Transverse colon (tissue), 4 donors: ENCODE measurements at places on chromosomes 12 and 14. TPM values are rescaled to one million over a fixed set of nuclear protein-coding genes. Genes with fewer than 3 reads are reported as not detected.

The PLD4 gene
- total RNA-seq, result not detected

GRCh38 chr12:5588591-5588990 is 156.7 kb downstream of the NTF3 start:
- H3K4me1 ChIP-seq, result no peaks in the 10 kb centered on the region
- DNase-seq, result no peak
- no peak overlapping the region for H3K27ac ChIP-seq
- H3K36me3 ChIP-seq, result no peaks in the 10 kb centered on the region

DNA sequence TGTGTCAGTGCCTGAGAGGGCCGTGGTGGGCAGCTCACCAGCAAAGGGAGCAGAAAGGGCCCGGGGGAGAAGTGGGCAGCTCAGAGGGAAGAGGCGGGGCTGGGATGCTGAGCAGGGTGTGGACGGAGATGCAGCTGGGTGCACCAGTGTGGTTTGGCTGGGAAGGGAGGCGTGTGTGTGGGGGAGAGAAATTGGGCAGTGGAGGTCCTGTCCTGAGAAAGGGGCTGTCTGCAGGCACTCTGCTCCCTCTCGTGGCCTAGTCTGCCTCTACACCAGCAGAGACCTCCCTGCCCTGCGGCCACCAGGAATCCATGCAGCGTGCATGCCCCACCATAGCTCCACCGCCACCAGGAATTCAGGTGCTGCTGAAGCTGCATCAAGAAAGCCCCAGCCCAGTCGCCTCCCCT is 6.4 kb downstream of the TMEM121 start:
- H3K4me3 ChIP-seq, result no peak overlapping the region
- H3K27me3 ChIP-seq, result peaks cover 54% of the 10 kb centered on the region
- DNase-seq, result no peak
- no peak overlapping the region for H3K27ac ChIP-seq

The PIANP gene
- total RNA-seq, result 0.64 TPM

The RPGRIP1 gene
- total RNA-seq, result 0.27 TPM

The C1QL4 gene
- total RNA-seq, result not detected

- H3K27ac ChIP-seq, result no peak overlapping the region
- no peak overlapping the region for H3K4me3 ChIP-seq
- DNase-seq, result no peak
Measured at GRCh38 chr12:3797531-3798048, 44.7 kb upstream of the CRACR2A start.

- H3K36me3 ChIP-seq, result no peaks in the 10 kb centered on the region
- no peak for DNase-seq
- no peak overlapping the region for H3K27ac ChIP-seq
- H3K4me1 ChIP-seq, result no peaks in the 10 kb centered on the region
Measured at GRCh38 chr12:54486173-54486867, 11.2 kb upstream of the NCKAP1L start.

The SCNN1A gene
- 565 TPM for total RNA-seq

The ITGB7 gene
- total RNA-seq, result 4.0 TPM

GRCh38 chr14:85824526-85824925 is 294.6 kb downstream of the FLRT2 start:
- no peaks in the 10 kb centered on the region for H3K4me1 ChIP-seq
- no peak overlapping the region for H3K4me3 ChIP-seq
- DNase-seq, result no peak
- no peaks in the 10 kb centered on the region for H3K27me3 ChIP-seq

DNA sequence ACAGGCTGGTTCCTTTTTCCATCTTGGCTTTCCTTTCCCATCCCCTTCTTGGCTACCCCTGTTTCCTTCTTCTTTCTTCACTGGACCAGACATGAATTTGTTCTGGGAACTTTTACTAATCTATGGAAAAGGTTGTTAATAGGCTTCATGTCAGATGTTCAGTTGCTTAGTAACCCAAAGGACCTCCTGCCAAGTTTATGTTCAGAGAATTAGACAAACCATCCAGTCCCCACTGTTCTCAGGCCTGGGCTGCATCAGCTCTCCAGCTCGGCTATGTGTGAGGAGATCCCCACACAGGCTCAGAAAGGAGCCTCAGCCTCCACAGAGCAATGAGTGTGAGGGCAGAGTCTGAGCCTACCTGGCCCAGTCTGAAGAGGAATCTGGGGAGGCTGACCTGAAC is 78.0 kb downstream of the AKAP6 start:
- DNase-seq, result no peak
- peak overlapping the region; percentile 45 for H3K27ac ChIP-seq
- no peaks in the 10 kb centered on the region for H3K4me1 ChIP-seq
- no peaks in the 10 kb centered on the region for H3K27me3 ChIP-seq

DNA sequence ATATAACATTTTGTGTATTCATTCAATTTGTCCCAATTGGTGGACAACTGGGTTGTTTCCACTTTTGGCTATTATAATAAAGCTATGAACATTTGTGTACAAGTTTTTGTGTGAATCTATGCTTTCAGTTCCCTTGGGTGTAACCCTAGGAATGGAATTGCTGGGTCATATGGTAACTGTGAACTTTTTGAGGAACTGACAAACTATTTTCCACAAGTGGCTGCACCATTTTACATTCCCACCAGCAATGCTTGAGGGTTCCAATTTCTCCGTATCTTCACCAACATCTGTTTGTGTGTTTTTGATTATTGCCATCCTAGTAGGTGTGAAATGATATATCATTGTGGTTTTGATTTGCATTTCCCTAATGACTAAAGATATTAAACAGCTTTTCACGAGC is 13.0 kb downstream of the LPCAT3 start:
- no peak for DNase-seq
- no peaks in the 10 kb centered on the region for H3K27me3 ChIP-seq
- H3K4me3 ChIP-seq, result no peak overlapping the region
- no peaks in the 10 kb centered on the region for H3K36me3 ChIP-seq
- no peak overlapping the region for H3K27ac ChIP-seq

GRCh38 chr14:96626121-96626768 is 124.1 kb downstream of the PAPOLA start:
- H3K27ac ChIP-seq, result no peak overlapping the region
- H3K4me3 ChIP-seq, result no peak overlapping the region
- no peaks in the 10 kb centered on the region for H3K4me1 ChIP-seq
- peak; percentile 1 for DNase-seq
- no peaks in the 10 kb centered on the region for H3K36me3 ChIP-seq

- no peaks in the 10 kb centered on the region for H3K36me3 ChIP-seq
- H3K27me3 ChIP-seq, result no peaks in the 10 kb centered on the region
- peaks cover 10% of the 10 kb centered on the region for H3K4me1 ChIP-seq
- H3K27ac ChIP-seq, result no peak overlapping the region
Measured at GRCh38 chr12:75750716-75751306, 239.4 kb upstream of the KRR1 start.

The CDCA4 gene
- total RNA-seq, result 6.8 TPM

DNA sequence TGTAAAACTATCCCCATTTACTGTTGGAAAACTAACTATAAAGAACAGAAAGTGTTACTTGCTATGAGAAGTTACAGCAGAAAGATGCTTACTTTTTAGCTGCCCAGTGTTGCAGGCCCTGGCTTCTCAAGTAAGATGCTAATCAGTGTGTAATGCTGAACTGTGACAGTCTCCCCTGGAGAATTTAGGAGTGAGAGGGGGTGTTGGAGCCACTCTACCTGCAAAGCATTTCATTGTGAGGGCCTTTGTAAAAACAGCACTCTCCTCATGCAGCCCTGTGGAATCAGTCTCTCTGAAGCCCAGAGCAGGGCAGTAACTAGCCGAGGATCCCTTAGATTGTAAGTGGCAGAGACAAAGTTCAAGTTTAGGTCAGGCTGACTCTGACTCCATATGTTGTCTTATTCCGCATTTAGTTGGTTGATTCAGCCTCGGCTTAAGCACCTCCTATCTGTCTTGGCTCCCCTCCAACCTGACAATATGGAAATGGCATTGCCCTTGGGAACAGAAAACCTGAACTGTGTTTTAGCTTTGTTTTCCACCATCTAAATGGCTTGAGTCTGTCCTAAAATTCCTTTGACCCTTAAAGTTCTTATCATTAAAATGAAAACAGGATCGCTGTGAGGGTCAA is 141.3 kb downstream of the PRKCH start:
- no peaks in the 10 kb centered on the region for H3K36me3 ChIP-seq
- H3K4me3 ChIP-seq, result no peak overlapping the region
- H3K27me3 ChIP-seq, result no peaks in the 10 kb centered on the region
- H3K4me1 ChIP-seq, result peaks cover 8% of the 10 kb centered on the region
- no peak overlapping the region for H3K27ac ChIP-seq
- no peak for DNase-seq

GRCh38 chr14:64459405-64460136 is 5.7 kb upstream of the AKAP5 start:
- H3K27ac ChIP-seq, result no peak overlapping the region
- H3K4me3 ChIP-seq, result no peak overlapping the region
- peaks cover under 1% of the 10 kb centered on the region for H3K4me1 ChIP-seq

DNA sequence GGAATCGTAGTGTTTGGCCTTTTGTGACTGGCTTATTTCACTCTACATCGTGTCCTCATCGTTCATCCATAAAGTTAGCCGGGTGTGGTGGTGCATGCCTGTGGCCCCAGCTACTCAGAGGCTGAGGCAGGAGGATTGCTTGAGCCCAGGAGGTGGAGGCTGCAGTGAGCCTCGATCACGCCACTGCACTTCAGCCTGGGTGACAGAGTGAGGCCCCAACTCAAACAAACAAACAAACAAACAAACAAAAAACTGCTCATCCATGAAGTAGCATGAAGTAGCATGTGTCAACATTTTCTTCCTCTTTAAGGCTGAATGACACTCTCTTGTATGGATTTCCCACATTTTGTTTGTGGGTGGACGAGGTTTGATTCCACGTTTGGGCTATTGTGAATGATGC is 44.0 kb upstream of the MEG3 start:
- DNase-seq, result no peak
- no peak overlapping the region for H3K4me3 ChIP-seq
- H3K4me1 ChIP-seq, result no peaks in the 10 kb centered on the region
- H3K27ac ChIP-seq, result no peak overlapping the region
